Peyer's patch (tissue), 4 donors: ENCODE measurements at places on chromosomes 11 and 22. TPM values are rescaled to one million over a fixed set of nuclear protein-coding genes. Genes with fewer than 3 reads are reported as not detected.

GRCh38 chr22:30781271-30781875 lies 86.7 kb downstream of the OSBP2 start:
- DNase-seq, result no peak

DNA sequence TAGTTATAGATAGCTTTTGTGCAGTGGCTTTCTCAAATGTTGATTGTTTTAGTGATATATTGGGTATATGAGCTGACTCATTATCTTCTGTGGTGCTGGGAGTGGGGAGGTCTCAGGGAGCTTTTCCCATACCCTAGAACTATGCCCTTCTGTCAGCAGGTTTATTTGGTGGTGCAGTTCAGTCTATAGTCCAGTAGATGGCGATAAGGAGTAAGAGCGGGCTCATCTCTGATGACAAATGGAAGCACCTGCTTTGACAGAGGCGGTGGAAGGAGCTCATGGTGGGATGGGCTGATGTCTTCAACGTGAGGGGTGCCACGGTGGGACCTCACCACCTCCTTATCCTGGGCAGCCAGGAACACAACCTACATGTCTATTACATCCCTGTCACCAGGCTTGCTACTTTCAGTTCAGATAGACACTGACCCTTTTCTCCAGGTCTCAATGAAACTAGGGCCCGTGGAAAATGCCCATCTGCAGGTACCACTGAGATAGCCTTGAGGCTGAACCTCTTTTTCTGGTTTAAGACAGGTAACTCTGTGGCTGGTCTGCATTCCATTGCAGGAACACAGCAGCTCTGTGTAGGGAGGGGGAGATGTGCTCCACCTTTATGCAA lies 13.0 kb upstream of the OR6A2 start:
- peak; percentile 66 for DNase-seq

- no peak for DNase-seq
Observed at GRCh38 chr11:73975479-73975757, 7.2 kb downstream of the UCP2 start.

The SUSD2 gene
- 86.1 TPM for total RNA-seq

The KCNJ11 gene
- total RNA-seq, result 3.2 TPM

- no peak for DNase-seq
Observed at GRCh38 chr11:84963240-84963639, 663.9 kb downstream of the DLG2 start.

GRCh38 chr11:131560287-131560686 lies 189.9 kb downstream of the NTM start:
- no peak for DNase-seq

- no peak for DNase-seq
Observed at GRCh38 chr11:86746514-86746913, 53.8 kb upstream of the PRSS23 start.

- DNase-seq, result no peak
Observed at GRCh38 chr11:88515002-88515401, 177.5 kb upstream of the CTSC start.

DNA sequence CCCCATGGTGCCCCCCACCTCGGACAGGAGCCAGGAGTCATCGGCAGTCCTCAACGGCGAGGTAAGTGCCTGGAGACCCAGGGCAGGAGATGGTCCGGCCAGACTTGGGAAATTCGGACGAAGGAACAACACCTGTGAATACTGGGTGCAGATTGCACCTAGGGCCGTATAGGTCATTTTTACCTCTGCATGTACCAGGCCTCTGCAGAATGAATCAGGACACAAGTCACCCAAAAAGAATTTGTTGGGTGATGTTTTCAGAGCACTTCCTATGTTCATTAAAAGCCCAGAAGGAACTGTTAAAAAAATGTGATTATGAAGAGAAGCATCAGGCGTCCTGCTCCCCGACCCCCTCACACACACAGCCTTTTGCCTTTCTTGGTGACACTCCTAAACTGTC lies 93.9 kb downstream of the C11orf91 start:
- DNase-seq, result no peak

GRCh38 chr11:43969543-43969942 lies 27.1 kb downstream of the C11orf96 start:
- no peak for DNase-seq

The FOLR1 gene
- total RNA-seq, result not detected

- no peak for DNase-seq
Observed at GRCh38 chr22:50078761-50079160, 6.5 kb downstream of the MLC1 start.

The OR52E1 gene
- not detected for total RNA-seq

The OR10AG1 gene
- not detected for total RNA-seq

DNA sequence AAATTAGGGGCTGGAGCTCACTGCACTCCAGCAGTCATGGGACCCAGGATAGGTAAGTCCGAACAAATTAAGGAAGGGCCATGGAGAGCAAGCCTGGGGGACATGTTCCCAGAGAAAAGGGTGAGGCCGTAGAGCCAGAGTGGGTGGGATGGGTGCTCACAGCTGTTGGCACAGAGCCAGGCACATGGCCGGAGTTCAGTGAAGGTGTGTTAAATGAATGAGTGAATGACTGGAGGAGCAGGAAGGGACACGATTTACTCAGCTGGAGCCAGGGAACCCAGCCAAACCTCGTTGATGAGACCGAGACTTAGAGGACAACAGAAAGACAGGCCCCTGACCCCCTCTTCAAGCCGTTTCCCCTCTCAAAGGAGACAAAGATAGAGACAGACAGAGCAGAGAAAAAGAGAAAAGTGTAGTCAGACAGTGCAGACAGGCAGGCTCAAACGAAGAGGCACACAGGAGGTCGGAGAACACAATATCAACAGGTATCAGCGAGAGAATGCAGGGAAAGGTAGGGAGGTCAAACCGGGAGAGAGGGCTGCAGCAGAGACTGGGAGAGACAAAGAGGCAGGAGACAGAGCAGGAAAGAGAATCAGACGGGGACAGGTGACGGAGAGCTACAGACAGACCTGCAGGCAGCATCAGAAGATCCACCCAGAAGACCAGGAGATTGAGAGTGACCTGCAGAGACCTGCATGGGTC lies 590 bp downstream of the SLCO2B1 start:
- peak; percentile 88 for DNase-seq

- no peak for DNase-seq
Observed at GRCh38 chr11:57566905-57567514, 462 bp downstream of the UBE2L6 start.

The POU2AF3 gene
- total RNA-seq, result 14.9 TPM

DNA sequence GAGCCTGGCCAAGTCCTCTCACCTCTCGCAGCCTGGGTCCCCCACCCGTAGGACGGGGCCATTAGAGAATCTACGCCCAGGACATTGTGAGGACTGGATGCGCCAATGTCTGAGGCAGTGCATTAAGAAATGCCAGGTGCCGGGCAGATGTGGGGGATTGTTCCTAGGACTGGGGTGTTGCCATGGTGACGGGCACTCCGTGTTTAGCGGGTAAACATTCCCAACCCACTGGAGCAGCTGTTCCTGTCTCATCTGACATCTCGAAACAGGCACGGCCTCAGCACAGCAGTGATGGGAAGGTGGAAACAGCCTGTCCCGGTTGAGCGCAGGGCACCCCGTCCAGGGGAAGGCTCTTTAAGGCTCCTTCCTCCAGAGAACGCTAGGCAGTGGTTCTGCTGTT lies 99.6 kb upstream of the RTL6 start:
- no peak for DNase-seq

DNA sequence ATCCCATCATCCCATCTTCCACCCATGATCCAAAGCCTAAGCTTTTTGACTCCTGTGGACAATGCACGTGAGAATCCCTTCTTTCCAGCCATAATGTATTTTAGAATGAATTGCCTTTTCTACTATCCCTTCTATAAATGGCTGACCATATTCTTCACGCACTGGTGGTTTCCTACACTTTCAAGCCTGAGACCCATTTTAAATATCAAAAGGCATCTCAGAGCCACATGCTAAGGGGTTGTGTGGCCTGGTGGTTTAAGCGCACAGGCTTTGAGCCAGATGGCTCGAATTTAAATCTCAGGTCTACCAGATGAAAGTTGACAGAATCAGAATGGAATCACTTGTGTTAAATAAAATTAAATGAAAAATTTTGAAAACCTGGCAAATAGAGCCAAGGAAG lies 54.5 kb downstream of the C11orf91 start:
- no peak for DNase-seq

- DNase-seq, result no peak
Observed at GRCh38 chr11:110798201-110798900, 86.1 kb upstream of the ARHGAP20 start.
